Activated CD8-positive, alpha-beta T cell treated with anti-CD3 and anti-CD28 coated beads, Interleukin-2, amount 10 ng/mL, durations not matched to agents 7 days and 5 days (primary cell): ENCODE measurements at places on chromosomes 1 and 21.

DNA sequence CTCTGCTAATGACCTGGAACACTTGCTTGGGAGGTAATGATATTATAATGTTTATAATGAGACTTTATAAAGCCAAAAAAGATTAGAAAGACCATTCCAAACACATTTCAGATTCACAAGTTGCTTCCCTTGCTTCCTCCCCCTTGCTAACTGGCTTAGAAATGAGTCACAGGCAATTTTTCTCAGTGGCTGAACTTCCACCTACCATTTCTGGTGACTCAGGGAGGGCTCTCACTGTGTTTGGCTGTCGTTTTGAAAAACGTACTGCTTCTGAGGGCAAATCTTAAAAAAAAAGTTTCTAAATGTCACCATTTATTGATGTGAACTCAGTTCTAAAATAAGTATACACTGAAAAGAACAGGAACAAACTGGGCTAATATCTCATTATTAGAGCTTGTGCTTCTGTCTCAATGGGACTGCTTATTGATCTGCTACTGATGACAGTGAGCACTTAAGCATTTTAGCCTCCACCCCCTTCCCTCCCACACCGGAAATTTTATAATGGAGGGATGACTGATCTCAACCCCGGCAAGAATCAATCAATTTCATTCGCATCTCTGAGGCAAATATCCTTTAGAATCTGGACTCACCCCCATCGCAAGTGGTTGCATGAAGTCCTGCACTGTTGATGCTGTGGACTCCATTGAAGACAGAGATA is 278.3 kb downstream of the KCTD3 start:
- H3K27ac ChIP-seq, result no peak overlapping the region
- no peaks in the 10 kb centered on the region for H3K36me3 ChIP-seq
- no peak for DNase-seq
- no peaks in the 10 kb centered on the region for H3K27me3 ChIP-seq

GRCh38 chr1:243268751-243269460 is 13.1 kb downstream of the SDCCAG8 start:
- no peak overlapping the region for H3K27ac ChIP-seq
- no peaks in the 10 kb centered on the region for H3K27me3 ChIP-seq
- peaks cover 8% of the 10 kb centered on the region for H3K4me1 ChIP-seq
- H3K36me3 ChIP-seq, result peaks cover 14% of the 10 kb centered on the region
- no peak overlapping the region for H3K4me3 ChIP-seq

- H3K36me3 ChIP-seq, result no peaks in the 10 kb centered on the region
- peaks cover 23% of the 10 kb centered on the region for H3K4me1 ChIP-seq
- no peak overlapping the region for H3K4me3 ChIP-seq
- H3K27ac ChIP-seq, result no peak overlapping the region
Measured at GRCh38 chr1:27395441-27396195, 3.2 kb downstream of the GPR3 start.

DNA sequence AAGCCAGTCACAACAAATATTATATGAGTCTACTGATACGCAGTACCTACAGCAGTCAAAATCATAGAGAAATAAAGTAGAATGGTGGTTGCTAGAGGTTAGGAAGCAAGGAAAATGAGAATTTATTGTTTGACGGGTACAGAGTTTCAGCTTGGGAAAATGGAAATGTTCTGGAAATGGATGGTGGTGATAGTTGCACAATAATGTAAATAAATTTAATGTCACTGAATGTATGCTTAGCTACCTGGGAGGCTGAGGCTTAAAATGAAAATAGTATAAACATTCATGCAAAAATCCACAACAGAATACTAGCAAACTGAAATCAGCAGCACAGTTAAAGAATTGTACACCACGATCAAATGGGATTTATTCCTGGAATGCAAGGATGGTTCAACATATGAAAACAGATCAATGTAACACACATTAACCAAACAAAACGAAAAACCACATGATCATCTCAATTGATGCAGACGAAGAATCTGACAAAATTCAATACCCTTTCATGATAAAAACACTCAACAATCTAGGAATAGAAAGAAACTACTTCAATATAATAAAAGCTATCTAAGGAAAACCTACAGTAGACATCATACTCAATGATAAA is 10.7 kb downstream of the TUT4 start:
- no peak for DNase-seq
- H3K4me1 ChIP-seq, result no peaks in the 10 kb centered on the region
- H3K4me3 ChIP-seq, result no peak overlapping the region
- H3K27me3 ChIP-seq, result no peaks in the 10 kb centered on the region

DNA sequence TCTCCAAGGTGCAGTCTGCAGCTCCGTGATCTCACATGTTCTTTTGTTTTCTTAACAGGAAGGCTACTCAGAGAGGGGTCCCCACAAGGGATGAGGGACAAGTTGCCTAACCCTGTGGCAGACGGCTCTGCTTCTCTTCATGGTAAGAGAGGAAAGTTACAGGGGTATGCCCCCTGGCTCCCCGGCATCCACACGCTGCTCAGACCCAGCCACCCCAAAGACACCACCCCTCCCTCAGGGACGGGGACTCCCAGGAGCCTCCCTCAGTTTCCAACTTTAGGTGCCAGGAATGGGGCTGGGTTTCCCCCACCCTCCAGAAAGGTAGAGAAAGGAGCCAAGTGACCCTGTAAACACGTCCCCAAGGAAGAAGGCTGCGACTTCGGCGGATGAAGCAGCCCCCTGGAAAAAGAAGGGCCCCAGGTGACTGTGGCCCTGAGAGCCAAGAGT is 19.7 kb downstream of the OPTC start:
- H3K27ac ChIP-seq, result no peak overlapping the region
- H3K4me1 ChIP-seq, result peaks cover 20% of the 10 kb centered on the region
- H3K4me3 ChIP-seq, result no peak overlapping the region
- no peak for DNase-seq
- H3K36me3 ChIP-seq, result no peaks in the 10 kb centered on the region

- peaks cover 49% of the 10 kb centered on the region for H3K36me3 ChIP-seq
- peak overlapping the region; percentile 73 for H3K4me3 ChIP-seq
- H3K27me3 ChIP-seq, result no peaks in the 10 kb centered on the region
- peak overlapping the region; percentile 89 for H3K27ac ChIP-seq
- no peak for DNase-seq
Measured at GRCh38 chr1:113947388-113948107, 18.4 kb downstream of the HIPK1 start.

DNA sequence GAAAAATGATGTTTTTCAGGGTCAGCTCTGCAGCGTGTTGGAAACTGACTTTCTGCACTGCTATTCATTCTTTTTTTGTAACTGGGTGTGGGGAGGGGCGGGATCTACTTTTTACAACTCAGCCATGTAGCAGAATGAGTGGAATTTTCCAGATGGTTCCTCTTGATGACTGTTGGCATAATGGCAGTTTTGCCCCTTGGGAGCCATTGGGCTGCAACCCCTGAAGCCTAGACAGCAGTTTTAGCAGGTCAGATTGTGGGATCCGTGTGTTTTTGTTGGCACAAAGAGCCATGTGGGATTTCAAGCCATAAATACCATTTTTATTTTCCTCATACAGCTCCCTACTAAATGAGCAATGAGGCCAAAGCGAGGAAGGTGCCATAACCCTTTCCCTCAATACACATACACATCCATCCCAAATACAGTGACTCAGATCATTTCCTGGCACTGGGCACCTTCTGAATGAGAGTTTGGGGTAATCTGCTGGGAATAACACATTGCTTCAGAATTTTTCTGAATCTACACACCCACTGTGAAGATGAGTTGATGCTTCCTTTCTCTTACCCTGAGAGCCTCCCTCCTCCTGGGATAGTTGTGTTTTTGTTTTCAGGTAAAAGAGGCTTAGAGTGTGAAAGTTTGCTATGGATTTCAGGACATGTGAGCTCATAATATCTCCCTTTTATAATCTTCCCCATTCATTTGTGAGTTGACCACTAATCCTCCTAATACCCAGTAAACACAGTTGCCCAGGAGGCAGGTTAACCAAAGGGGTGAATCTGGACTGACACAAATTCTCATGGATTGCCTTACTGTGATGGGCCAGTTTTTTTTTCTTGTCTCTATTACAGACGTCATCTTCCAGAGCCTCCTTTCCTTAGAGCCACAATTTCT is 13.1 kb downstream of the S100A10 start:
- H3K4me1 ChIP-seq, result peaks cover 39% of the 10 kb centered on the region
- no peak overlapping the region for H3K27ac ChIP-seq
- H3K4me3 ChIP-seq, result no peak overlapping the region
- peaks cover 57% of the 10 kb centered on the region for H3K36me3 ChIP-seq

- no peak overlapping the region for H3K27ac ChIP-seq
- no peak for DNase-seq
- no peaks in the 10 kb centered on the region for H3K36me3 ChIP-seq
- no peaks in the 10 kb centered on the region for H3K27me3 ChIP-seq
Measured at GRCh38 chr1:49060766-49061165, 284.1 kb upstream of the BEND5 start.

DNA sequence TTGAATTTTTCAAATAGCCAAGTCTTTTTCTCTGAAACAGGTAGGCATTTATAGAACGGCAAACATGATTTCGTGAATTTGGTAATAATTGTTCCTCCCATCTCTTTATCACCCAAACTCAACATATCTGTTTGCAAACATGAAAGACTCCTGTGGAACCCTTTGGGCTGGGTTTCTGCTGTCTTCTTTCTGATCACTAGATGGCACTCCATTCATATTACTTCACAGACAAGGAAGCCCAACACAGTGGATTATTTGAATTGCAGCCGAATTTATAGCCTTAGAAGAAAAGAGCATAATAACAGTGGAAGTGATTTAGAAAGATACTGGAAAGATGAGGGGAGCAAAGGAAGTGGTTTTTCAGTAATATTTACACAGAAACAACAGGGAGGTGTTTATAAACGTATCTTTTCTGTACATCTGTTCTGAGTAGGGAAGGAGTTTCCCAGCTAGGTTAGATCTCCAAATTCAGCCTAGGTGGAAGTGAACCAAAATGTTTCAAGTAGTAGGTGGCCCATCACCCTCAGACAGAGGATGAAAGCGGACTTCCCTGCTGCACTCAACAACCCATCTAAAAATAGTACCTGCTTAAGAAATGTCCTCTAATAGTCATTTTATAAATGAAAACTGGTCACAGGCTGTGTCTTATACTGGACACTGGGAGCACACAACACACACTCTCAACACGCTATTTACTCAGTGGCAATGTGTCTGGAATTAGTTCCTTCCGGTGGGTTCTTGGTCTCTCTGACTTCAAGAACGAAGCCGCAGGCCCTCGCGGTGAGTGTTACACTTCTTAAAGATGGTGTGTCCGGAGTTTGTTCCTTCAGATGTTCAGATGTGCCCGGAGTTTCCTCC is 67.6 kb downstream of the MAP3K21 start:
- H3K27ac ChIP-seq, result no peak overlapping the region
- no peaks in the 10 kb centered on the region for H3K4me1 ChIP-seq
- peak; percentile 41 for DNase-seq
- H3K4me3 ChIP-seq, result no peak overlapping the region
- no peaks in the 10 kb centered on the region for H3K36me3 ChIP-seq

DNA sequence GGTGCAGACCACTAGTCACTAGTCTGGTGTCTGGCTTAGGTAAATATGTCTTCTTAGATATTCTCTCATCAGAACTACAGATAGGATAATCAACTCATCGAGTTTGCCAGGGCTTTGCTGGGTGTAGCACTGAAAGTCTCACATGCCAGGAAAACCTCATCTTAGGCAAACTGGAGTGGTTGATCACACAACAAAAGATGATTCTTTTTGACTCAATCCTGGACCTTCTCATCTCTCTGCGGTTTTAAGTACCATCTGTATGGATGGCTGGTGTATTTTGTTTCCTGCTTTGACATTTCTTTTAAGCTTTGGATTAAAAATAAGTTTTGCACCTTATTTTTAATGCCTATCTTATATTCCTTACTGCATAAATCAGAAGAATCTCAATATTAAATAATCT is 11.3 kb downstream of the GBP2 start:
- H3K36me3 ChIP-seq, result peaks cover 57% of the 10 kb centered on the region
- no peaks in the 10 kb centered on the region for H3K27me3 ChIP-seq
- peaks cover 11% of the 10 kb centered on the region for H3K4me1 ChIP-seq
- no peak overlapping the region for H3K27ac ChIP-seq
- DNase-seq, result no peak

- H3K27me3 ChIP-seq, result no peaks in the 10 kb centered on the region
- H3K4me1 ChIP-seq, result peaks cover 6% of the 10 kb centered on the region
- DNase-seq, result no peak
- H3K36me3 ChIP-seq, result peaks cover 8% of the 10 kb centered on the region
- H3K27ac ChIP-seq, result no peak overlapping the region
Measured at GRCh38 chr1:87051965-87052364, 137.5 kb downstream of the HS2ST1 start.

- no peaks in the 10 kb centered on the region for H3K4me1 ChIP-seq
- no peak overlapping the region for H3K4me3 ChIP-seq
- no peaks in the 10 kb centered on the region for H3K27me3 ChIP-seq
- DNase-seq, result no peak
- H3K36me3 ChIP-seq, result peaks cover 55% of the 10 kb centered on the region
Measured at GRCh38 chr21:32320726-32321125, 22.1 kb downstream of the MRAP start.

DNA sequence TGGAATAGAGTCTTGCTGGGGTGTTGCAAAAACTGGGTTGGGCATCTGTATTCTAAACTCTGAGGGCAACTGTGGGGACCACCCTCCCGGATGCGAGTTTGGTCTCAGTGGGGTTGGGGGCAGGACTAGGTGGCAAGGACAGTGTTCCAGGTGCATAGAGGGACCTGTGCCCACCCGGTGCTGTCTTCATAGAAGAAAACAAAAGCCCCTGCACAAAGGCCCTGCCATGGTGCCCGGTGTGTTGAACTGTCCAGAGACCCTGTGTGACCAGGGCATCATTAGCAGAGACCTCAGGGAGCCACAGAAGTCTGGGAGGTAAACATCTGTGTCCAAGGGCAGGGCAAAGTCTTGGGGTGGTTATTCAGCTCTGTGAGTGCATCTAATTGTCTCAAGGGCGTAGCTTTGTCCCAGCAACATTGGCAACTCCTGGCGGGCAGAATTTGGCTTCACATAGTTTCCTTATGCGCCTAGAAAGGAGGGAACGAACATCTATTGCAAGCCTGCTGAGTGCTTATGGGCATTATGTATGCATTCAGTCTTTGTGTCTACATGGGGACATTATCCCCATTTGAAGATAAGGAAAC is 72.2 kb upstream of the IFFO2 start:
- H3K27me3 ChIP-seq, result peaks cover 28% of the 10 kb centered on the region
- no peak overlapping the region for H3K4me3 ChIP-seq
- DNase-seq, result no peak
- no peaks in the 10 kb centered on the region for H3K4me1 ChIP-seq
- H3K36me3 ChIP-seq, result no peaks in the 10 kb centered on the region

DNA sequence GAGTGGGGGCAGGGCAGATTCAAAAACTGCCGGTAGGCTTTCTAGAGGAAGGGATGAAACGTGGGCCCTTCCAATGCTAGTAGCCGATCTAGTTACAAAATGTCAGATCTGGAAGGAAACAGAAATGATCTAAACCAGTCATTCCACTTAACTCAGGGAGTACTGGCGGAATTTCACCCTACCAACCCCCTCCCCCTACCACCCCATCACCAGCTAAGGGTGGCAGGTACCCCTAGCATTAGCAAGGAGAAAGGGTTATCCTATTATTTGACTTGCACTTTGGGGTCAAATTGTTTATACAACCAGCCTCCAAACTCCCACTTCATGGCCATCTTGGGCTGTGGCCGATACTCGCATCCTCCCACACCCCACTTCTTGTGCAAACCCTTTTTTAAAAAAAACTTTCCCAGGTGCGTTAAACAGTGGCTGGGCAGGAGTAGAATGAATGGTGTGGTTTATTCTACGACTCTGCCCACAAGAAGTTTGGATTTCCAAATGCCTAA is 644 bp upstream of the MRPL24 start:
- peak overlapping the region; percentile 99 for H3K4me3 ChIP-seq
- H3K4me1 ChIP-seq, result peaks cover 65% of the 10 kb centered on the region
- no peak for DNase-seq
- peak overlapping the region; percentile 98 for H3K27ac ChIP-seq
- peaks cover 77% of the 10 kb centered on the region for H3K36me3 ChIP-seq
